ENCODE measurements at places on chromosomes 3 and 15. TPM values are rescaled to one million over a fixed set of nuclear protein-coding genes. Genes with fewer than 3 reads are reported as not detected.

ECE2 gene
- total RNA-seq = not detected

- DNase-seq = no peak
Measured at GRCh38 chr3:4613366-4613765, 120.2 kb downstream of the ITPR1 start.

- DNase-seq = no peak
Measured at GRCh38 chr3:22360970-22361369, 610.0 kb upstream of the ZNF385D start.

DNA sequence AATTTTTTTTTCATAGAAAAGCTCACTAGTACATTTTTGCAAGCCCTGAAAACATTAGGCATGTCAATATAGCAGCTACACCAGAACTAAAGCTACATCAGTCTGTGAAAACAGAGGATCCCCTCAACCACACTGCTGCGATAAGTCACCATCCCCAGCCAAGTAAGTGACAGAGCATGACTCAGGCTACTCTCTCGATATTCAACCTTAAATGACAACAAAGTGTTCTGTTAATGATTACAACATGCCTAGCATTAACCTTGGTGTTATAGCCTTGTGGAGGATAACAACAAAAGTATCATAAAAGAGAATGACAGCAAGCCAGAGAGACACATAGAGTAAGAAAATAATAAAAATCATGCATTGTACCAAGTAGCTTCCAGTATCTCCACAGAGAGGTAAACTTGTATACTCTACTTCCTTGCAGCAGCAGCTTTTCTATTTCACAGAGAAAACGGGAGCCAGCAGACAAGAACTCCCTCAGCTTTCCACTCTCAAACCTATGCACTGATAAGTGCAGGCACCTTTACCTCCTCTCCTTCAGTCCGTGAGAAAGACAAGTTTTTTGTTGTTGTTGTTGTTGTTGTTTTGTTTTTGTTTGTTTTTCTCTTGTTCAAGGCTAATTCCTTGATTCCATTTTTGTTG is 76.6 kb downstream of the GBE1 start:
- DNase-seq = no peak

DNA sequence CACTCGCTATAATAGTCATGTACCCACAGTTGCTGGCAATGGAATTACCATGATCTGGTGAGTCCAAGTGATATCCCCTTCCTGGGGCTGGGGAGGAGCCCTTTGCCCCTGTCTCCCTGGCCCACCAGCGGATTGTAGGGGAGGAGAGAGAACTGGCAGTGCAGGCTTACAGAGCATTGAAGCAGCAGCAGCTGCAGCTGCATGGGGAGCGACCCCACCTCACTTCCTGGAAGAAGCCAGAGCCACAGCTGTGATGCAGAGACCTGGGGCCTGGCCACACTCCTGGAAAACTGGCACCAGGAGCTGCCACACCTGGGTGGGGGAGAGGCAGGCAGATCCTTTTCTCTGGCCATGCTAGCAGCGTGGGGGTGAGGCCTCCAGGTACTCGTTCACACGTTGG is 300.1 kb upstream of the PROK2 start:
- DNase-seq = no peak

- DNase-seq = no peak
Measured at GRCh38 chr15:79357566-79357965, 46.7 kb downstream of the TMED3 start.

DNA sequence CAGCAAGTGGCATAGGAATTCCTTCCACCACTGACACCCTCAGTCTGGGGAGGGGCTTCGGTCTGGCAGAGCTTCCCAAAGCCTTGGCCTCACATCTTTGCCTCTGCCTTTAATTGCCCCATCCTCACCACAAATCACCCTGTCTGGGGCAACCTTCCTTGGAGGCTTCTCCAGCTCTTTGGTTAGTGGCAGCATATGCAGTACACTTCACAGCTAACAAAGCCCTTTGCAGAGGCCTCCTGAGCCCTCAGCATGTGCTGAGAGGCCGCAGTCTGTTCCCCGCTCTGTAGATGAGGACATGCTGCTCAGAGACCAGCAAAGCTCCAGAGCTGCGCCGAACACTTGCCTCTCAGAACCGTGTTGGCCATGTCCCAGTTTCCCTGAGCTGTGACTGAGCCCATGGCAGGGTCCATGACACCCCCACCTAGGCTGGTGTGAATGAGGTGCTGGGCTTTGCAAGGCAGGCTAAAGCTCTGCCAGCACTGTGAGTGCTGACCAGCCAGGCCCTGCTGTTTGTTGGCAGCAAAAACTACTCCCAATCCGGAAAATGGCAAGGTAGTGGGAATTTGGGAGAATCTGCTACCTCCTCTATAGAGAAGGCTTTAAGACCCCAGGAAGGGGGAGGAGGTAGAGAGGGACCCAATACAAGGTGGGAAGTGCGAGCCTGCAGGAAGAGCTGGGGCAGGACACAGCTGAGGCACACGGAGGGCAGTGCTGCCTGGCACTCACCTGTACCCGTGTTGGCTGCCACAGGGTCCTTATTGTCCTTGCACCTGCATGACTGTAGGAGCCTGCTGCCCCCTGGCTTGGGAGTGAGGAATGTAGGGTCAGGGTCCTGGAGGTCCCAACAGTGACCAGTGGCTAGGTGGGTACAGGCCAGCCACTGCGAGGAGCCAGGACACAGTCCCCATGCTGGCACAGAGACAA is 8.4 kb upstream of the KLF15 start:
- no peak for DNase-seq

DNA sequence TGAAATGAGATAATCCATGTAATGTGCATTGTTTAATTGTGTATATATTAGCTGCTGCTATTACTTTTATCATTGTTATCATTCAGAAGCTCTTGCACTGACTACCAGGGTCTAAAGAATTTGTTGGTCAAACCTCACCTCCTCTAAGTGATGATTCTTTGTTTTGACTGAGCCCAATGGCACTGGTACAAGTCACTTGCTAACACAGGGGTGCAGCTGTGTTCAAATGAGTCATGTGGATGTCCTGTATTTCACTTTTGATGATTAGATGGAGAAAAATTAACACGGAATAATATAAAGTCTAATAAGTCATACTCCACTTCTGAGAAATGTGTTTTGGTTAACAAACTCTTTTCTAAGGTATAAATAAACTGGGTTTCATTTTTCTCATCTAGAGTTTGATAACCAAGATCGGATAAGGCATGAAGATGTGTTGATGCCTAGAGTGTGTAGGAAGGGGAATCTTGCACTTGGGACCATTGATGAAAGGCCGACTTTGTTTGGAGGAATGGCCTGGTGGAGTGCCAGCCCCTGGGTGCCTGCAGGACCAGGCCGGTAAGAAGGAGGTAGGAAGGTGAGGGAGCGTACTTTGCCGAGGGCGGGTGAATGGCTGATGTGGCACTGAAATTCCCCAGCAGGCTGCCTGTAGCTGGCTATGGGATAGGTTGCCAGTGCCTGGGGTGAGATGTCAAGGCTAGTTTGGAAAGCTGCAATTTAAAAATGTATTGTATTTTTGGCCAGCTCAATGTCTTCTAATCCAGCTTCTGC is 244.7 kb upstream of the ZPLD1 start:
- no peak for DNase-seq

SPINK8 gene
- not detected for total RNA-seq

GRCh38 chr3:56856752-56857151 is 55.0 kb upstream of the ARHGEF3 start:
- DNase-seq = no peak

GRCh38 chr3:128180436-128180835 is 27.2 kb downstream of the EEFSEC start:
- no peak for DNase-seq

DNA sequence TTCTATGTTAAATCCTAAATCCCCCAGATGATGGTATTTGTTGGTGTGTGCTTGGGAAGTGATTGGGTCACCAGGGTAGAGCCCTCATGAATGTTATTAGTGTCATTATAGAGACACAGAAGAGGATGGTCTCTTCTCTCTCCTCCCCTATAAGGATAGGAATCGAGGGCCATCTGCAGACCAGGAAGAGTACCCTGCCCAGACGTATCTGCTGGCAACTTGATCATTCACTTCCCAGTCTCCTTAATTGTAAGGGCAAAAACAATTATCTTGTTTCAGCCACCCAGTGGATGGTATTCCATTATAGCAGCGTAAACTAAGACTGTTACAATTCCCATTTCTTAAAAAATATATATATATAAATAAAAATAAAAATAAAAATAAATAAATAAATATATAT is 892.2 kb downstream of the SI start:
- DNase-seq = no peak

- DNase-seq = no peak
Measured at GRCh38 chr15:49188933-49189332, 18.9 kb downstream of the GALK2 start.

DNA sequence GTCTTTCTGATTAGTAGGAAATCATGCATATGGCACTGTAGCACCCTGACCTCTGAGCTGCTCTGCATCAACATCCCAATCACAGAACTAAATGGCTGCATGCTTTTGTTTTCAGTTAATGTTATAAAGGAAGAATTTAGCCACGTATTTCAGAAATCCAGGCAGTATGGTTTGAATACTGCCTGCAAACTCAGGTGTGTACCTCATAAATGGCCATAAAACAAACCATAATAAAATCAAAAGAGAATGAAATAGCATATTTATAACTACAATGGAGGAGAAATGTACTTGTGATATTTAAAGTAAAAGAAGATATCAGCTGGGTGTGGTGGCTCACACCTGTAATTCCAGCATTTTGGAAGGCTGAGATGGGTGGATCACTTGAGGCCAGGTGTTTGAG is 94.5 kb downstream of the IL20RB start:
- DNase-seq = no peak

ATP10A gene
- total RNA-seq = 71.2 TPM

CLDN18 gene
- not detected for total RNA-seq

DNA sequence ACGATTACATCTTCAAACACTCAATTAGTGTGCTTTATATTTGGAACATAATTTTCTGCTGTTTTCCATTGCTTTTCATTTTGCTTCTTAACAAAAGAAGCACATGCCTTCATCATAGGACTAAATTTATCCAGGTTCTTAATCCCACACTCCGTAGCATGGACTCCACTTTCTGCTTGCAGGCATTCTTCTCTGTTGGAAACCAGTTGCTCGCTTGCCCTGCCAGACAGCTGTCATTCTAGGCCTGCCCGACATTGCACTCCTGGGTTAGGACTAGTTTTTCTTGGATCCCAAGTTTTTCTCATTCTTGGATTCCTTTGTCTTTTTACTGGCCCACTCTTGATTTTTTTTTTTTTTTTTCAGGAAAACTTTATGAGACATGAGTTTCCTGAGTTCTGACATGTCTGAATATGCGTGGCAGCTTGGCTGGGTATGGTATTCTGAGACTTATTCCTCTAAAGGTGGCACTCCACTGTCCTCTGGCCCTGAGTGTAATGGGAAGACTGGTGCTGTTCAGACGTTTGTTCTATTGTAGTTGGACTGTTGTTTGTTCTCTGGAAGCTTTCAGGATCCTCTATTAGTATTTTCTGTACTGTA is 6.3 kb upstream of the ATP1B3 start:
- DNase-seq = no peak

DNA sequence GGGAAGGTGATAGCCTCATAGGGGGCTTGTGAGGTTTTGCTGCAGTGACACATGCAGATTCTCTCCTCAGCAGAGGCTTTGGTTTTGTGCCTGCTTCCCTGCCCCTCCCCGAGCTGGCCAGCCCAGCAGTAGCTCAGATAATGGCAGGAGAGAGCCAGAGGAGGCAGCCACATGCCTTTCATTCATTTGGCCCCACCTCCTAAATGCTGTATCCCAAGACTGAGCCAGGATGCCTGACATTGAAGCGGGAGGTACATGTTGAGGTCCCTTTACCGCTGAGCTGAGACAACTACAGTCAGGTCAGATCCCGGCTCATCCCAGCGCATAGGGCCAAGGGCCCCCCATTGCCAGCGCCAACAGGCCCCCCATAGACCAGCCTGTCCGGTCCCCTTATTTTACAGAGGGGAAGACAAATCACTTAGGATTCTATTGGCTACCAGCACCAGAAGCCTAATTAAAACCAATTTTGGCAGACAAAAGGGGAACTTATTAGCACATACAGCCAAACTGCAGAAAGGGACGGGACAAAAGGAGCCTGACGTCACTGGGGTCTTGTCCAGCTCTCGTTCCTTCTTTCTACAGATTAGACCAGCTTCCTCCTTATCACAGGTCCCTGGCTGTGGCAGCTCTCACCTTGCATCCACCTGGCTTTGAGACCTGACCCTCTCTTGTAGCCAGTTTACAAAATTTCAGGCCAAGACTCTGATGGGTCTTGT is 12.1 kb upstream of the POLG start:
- DNase-seq = no peak

CHMP2B gene
- 27.4 TPM for total RNA-seq
